A172 (cell line): ENCODE measurements at places on chromosomes 7 and 10. TPM values are rescaled to one million over a fixed set of nuclear protein-coding genes. Genes with fewer than 3 reads are reported as not detected.

The SPDYE2B gene
- not detected in 2 replicates for total RNA-seq

DNA sequence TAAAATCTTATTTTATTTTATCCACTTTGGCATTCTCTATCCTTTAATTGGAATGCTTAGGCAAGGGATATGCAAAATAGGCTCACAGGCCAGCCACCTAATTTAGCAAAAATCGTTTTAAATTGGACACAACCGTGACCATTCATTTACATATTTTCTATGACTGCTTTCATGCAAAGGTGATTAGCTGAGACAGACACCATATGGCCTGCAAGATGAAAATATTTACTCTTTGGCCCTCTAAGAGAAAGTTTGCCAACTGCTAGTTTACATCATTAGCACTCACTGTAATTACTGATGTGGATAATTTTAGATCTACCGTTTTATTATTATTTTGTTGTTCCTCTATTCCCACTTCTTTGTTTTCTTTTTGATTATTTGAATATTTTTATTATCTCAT lies 375.5 kb upstream of the LRRTM3 start:
- no peak for DNase-seq

The CYP3A5 gene
- 1.9 and 3.8 TPM in 2 replicates for total RNA-seq

- DNase-seq: no peak
These were observed 19.4 kb downstream of the CCDC6 start for GRCh38 chr10:59887006-59887405.

GRCh38 chr10:128865436-128866195 lies 601.4 kb upstream of the MGMT start:
- no peak for DNase-seq

GRCh38 chr10:28991333-28992270 lies 297.3 kb upstream of the LYZL1 start:
- DNase-seq: peak; percentile 83

DNA sequence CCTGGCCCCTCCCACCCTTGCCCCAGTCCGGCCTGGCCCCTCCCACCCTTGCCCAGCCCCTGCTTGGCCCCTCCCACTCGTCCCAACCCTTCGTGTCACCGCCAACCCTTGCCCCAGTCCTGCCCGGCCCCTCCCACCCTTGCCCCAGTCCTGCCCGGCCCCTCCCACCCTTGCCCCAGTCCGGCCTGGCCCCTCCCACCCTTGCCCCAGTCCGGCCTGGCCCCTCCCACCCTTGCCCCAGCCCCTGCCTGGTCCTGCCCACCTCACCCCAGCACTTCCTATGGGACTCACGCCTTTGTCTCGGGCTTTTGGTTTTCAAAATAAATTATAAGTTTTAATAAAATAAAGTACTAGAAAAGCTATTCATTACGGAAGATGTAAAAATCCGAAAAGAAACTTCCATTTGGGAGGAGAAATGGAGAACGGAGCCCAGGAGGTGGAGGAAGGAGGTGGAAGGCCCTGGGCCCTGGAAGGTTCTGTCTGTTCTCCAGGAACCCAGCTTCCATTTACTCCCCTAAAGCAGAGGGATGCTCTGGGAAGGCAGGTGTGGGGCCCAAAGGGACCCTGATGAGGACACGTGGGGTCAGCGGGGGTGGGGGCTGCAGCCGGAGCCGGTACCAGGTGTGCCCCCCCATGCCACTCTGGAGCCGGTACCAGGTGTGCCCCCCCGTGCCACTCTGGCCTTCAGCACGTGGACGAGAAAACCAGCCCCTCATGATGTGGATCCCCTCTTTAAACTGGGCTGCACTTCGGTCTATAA lies 52.2 kb downstream of the PWWP2B start:
- DNase-seq: no peak
